IPS DF 19.7 (cell line): ENCODE measurements at places on chromosomes 16 and 17.
A peak's percentile ranks its signal among the peaks of the same experiment; 100 is the strongest.

DNA sequence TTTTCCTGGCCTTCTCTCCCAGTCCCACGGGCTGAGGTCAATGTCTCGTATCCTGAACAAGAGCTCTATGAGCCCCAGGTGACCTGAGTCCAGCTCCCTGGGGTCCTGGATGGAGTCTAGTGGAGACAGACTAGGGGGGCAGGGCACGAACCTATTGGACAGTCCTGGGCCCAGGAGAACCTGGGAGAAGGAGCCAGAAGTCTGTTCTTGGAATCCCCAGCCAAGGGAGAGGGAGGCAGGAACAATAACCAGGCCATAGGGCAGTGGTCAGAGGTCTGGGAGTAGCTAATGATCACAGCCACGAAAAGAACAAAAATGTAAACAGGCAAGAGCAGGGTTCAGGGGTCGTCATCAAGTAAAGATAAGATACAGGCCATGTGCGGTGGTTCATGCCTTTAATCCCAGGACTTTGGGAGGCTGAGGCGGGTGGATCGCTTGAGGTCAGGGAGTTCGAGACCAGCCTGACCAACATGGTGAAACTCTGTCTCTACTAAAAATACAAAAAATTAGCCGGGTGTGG lies 60.8 kb downstream of the COPRS start:
- no peak for DNase-seq

DNA sequence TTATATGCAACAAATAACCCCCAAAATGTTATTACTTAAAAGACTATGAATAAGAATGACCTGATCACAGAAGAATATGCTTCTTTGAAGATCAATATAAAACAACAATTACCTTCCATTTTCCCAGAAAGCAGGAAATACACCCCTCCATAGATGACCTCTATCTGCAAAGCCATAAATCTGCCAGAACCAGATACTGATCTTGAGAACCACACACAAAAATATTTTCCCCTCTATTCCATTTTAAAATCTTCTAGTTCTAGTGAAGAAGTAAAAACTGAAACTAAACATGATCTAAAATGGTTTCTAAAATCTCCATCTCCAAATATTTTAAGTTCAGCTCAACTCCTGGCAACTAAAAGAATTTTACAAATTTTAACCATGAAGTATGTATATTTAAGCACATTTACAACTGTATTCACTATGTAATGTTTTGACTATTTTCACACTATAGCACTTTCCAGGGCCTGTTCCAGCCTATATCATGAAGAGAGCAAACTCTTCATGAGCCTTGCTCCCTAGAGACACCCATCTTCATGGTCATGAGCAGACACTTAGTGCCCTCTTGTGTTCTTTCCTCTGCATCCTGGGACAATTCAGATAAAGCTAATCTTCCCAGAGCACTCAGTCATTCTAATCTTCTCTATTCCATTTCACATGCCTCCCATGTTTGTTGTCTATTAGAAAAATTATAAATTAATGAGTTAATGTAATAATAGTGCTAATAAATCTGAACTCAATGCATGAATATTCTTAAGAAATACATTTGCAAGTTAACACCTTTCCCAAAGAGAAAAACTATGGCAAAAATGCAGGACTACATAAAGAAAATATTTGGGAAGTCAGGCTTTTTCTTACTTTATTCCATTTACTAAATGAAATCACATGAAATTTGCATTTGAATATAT lies 87.0 kb downstream of the HELZ start:
- no peak for DNase-seq

DNA sequence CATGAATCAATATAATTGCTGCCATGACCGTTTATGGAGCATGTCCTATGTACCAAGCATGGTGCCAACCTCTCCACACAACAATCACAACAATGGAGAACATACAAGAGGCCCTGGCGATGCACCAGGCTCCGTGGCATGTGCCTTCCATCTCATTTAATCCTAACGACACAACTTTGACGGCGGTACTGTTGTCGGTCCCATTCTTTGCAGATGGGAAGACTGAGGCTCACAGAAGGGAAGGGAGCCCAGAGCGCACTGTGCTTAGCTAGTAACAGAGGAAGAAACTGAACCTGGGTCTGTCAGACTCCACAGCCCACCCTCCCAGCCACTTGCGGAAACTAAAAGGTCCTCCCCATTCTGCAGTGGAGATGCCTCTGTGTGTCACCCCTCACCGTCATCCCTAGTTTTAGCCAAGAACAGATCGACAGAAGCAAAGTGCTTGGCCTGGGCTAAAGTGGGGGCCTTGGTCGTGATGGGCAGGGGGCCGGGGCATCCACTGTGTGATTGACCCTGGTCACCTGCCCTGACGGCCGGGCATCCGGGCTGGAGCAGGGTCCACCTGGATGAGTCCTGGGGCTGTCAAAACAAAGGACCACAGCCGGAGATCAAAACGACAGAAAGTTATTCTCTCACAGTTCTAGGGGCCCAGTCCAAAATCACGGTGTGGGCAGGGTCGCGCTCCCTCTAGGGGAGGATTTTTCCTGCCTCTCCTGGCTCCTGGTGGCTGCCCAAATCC lies 183.9 kb downstream of the C16orf95 start:
- no peak for DNase-seq

- DNase-seq = no peak
These were observed 10.6 kb upstream of the RHBDF2 start for GRCh38 chr17:76511668-76512365.

GRCh38 chr17:70298929-70299531 lies 129.7 kb downstream of the KCNJ2 start:
- no peak for DNase-seq

DNA sequence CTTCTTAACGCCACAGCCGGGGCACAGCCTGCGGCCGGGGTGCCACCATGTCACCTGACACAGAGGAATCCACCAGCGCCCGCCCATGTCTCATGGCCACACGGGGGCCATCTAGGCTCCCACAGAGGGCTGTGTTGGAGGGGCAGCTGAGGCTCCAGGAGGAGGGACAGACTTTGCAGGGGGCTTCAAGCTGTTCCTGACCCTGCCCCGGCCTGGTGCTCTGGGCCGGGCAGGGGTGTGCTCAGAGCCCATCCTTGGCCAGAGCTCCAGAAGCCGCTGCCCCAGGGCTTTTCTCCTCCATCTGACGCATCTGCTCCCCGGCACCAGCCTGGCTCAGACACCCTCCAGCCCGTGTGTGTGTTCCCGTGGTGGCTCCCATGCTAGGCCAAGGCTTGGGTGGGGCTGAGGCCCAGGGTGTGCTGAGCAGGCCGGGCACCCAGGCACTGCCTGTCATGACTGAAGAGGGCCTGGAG lies 7.8 kb upstream of the SLC38A10 start:
- DNase-seq = no peak

GRCh38 chr16:29804020-29804419 lies 2.3 kb upstream of the MAZ start:
- no peak for DNase-seq

GRCh38 chr16:83238949-83239691 lies 568.7 kb upstream of the HSBP1 start:
- DNase-seq = no peak

GRCh38 chr16:11389631-11390565 lies 44.6 kb downstream of the RMI2 start:
- DNase-seq = no peak

- no peak for DNase-seq
These were observed 8.0 kb downstream of the CCL17 start for GRCh38 chr16:57412584-57412983.

- no peak for DNase-seq
These were observed 25.4 kb downstream of the CMTM3 start for GRCh38 chr16:66629856-66630255.

- DNase-seq = no peak
These were observed 9.9 kb downstream of the ZFP90 start for GRCh38 chr16:68548947-68549346.

- peak; percentile 60 for DNase-seq
These were observed 1.7 kb downstream of the MYOCD start for GRCh38 chr17:12667299-12667958.

- peak; percentile 23 for DNase-seq
These were observed 31.2 kb downstream of the CTU2 start for GRCh38 chr16:88737298-88738150.

GRCh38 chr17:14756479-14756878 lies 455.6 kb downstream of the HS3ST3B1 start:
- DNase-seq = no peak

DNA sequence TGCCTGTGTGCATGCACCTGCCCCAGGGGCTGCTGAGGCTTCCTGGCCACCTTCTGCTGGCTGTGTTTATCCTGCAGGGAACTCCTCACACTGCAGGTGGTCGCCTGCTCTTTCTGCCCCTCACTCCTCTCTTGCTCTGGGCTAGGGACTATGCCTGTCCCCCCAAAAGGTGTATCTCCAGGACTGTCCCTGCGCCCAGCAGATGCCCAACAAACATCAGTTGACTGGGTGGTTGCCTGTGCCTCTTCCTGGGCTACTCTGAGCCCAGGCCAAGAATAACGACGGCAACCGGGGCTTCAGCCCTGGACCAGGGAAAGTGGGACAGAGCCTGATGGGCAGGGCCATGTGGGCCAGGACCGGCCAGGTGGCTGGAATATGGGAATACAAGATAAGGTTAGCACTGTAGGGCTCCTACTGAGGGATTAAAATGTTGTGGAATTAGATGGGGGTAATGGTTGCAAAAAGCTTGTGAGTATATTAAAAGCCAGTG lies 55.4 kb downstream of the VAC14 start:
- no peak for DNase-seq

- no peak for DNase-seq
These were observed 161.9 kb downstream of the WSCD1 start for GRCh38 chr17:6231886-6232731.

DNA sequence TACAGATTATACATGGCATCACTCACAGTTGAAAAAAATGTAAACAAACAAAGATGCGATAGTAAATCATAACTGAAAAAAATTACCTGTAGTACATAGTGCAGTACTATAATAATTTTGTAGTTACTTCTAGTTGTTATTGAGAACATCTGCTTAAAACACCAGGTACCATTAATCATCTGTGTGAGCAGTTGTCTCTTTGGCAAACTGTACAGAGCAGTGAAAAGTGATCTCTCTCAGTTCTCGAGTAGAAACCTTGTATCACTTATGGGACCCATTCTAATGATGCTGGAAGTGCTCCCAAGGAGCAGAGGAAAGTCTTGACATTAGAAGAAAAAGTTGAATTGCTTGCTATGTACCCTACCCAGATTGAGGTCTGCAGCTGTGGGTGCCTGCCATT lies 8.9 kb upstream of the TENT4B start:
- no peak for DNase-seq

DNA sequence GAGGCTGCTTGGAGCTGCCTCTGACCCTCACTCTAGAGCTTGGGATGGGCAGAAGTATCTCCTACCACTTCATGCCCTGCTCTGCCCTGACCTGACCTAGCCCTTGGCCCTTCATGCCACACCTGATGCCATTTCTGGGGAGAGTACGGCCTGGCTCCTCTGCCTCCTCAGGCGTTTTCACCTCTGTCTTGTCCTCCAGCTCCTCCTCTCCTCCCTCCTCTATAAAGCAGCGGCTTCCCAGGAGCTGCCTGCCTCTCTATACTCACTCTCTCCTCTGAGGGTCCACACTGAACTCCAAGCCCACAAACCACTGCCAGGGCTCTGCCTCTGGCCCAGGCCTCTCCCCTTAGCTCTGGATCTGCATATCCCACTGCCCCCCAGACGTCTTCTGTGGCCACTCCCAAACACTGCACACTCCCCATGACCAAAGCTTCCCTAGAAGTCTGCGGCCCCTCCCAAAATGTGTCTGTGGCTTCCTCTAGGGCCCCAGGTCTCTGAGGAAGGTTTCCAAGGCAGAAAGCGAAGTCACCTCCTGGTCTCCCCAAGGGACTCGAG lies 52.6 kb downstream of the PITPNM3 start:
- no peak for DNase-seq

DNA sequence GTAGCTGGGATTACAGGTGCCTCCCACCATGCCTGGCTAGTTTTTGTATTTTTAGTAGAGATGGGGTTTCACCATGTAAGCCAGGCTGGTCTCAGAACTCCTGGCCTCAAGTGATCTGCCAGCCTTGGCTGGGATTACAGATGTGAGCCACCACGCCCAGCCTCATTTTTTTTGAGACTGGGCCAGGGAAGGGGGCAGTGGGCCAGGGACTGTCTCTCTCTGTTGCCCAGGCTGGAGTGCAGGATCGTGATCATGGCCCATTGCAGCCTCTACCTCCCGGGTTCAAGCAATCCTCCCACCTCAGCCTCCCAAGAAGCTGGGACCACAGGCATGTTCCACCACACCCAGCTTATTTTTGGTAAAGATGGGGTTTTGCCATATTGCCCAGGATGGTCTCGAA lies 16.0 kb downstream of the RSL1D1 start:
- no peak for DNase-seq

DNA sequence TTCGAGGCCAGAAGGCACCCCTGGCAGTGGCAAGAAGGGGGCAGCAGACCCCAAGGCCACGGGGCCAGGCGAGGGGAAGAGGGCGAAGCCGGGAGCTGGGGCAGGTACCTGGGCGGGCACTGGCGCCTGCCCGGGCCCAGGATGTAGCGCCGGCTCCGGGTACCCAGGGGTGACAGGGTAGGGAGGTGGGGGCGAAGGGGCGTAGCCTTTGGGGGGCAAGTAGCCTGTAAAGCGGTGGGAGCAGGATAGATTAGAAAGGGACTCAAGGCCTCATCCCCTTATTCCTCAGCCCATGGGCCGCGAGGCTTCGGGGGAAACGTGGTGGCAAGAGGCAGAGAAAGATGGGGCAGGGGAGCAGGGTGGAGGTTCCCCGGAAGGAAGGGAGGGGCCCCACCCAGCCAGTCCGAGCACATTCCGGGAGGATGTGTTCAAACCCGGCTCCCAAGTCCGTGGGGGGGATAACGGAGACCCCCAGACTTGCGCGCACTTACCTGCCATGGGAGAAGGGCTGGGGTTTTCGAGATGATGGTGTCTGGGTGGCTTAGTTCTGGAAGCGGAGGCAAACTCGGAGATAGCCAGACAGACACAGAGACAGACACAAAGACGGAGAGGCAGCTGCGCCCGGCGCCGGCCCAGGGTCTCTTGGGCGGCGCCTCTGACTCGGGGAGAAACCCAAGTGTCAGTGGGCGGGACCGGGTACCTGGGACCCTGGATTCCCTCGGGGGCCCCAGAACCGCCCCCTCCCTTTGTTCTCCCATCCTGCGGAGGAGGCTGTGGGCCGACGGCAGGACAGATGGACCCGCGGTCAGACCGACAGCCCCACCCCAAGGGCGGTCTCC lies 493 bp downstream of the PLSCR3 start:
- no peak for DNase-seq

- DNase-seq = no peak
These were observed 1.4 kb upstream of the TMEM132E start for GRCh38 chr17:34578016-34578415.

DNA sequence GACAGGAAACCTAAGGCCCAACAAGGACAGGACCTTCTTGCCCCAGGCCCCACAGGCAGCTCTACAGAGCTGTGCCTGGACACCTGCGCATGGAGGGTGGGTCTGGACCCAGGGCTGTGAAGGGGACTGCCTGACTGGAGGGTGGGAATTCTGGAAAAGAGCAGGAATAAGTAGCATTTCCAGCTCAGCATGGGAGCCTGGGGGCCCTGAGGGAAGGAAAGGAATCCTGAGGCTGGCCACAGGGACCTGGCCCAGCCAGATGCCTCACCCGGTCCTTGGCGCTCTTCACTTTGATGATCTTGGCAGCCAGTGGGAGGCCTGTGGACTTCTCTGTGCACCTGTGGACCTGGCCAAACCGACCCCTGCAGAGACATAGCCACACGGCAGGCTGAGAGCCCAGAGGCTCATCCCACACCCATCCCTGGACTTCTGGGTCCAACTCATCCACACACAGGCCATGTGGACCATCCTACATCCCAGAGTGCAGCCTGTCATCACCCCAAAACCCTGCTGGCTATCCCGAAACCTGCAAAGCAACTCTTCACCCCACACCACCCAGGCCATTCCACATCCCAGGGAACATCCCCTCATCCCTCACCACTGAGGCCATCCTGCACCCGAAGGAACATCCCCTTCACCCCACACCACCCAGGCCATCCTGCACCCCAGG lies 18.7 kb downstream of the MYLK3 start:
- DNase-seq = no peak
